Lung microvascular endothelial cell (primary cell): ENCODE measurements at places on chromosomes 2 and 18.
A peak's percentile ranks its signal among the peaks of the same experiment; 100 is the strongest.

DNA sequence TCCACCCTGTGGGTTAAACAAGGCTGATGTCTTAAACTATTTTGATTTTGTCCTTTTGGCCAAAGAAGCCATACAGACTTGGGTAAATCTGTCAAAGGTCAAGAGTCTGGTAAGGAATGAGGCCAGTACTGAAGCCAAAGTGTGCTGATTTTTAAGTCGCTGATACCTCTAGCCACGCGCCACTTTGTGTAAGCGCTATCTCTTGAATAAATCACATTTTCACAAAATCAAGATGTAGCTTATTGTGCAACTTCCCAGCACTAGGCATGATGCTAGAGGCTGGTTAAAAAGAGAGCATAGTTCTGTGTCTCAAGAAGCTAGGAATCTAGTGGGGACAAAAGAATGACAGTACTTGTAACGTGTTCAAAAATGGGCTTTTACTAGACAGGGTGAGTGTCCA lies 510.6 kb upstream of the RAB6C start:
- no peak for DNase-seq

- DNase-seq, result no peak
These were observed 1073.9 kb upstream of the CDH2 start for GRCh38 chr18:29250843-29251242.

DNA sequence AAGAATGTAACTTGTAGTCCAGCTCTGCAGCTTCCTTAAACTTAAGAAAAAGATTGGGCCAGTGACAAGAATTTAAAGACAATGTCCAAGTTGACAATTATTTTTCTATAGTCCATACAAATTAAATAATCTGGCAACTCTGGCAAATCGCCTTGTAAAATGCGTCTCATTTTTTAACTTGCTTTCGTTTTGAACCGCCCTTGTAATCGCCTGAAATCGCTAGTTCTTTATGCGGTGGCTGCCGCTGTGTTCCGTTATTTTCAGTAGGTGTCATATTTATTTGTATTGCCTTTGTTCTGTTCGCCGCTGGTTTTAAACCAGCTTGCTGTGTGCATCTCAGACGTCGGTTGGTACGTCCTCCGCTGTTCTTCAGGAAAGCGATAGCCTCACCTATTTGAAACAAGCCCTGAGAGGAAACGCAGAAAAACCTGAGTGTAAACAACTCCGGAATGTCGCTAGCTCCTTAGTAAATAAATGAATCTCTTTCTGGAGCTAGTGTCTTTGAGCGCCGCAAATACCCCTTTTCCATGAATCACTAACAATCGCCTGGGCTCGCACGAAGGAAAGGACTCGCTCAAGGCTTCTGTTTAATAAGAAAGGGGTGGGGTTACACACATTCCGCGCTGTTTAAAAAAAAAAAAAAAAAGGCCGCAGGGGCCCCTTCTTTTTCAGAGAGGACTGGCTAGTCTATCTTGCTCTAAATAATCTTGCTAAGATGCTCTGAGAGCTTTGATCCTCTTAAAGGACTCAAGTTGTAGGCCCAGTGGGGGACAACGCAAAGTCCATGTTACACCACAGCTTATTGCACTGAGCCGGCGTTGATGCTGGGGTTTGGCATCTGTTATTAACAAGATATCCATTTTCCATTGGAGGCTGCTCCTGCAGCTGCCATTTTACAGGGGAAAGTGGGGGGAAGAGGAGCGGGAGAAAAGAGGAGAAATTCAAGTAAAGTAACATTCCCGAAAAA lies 3.0 kb downstream of the HOXD8 start:
- peak; percentile 79 for DNase-seq

DNA sequence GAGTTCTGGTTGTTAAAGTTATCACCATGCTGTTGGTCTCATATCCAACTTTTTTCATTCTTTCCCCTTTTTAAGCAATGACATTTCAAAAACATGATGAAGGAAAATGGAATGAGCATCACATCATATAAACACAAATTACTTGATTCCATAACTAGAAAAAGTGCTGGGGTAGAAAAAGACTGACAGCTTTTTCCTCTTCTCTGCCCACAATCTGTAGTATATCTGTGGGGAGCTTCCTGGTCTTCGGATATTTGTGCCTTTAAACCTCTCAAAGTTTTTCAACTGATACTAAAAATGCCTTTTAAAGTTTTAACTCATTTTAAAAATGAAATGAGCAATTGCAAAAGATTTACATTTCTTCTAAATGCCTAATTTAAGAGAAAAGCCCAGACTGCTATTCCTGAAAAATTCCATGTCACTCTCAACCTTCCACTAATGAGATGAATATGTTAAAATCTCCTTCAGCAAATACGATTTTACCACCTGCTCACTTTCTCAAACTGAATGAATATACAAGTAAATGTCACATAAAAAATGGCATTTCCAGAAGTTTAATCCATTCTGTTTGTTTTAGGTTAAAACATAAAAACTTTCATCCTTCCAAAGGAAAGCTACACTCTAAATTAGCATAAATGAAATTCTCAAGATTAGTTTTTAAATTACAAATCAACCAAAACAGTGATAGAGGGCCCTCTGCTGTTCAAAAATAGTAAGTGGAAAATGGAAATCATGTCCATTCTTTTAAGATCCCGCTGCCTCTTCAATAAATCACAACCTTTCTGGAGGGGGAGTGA lies 2.1 kb downstream of the DNAH7 start:
- peak; percentile 40 for DNase-seq

DNA sequence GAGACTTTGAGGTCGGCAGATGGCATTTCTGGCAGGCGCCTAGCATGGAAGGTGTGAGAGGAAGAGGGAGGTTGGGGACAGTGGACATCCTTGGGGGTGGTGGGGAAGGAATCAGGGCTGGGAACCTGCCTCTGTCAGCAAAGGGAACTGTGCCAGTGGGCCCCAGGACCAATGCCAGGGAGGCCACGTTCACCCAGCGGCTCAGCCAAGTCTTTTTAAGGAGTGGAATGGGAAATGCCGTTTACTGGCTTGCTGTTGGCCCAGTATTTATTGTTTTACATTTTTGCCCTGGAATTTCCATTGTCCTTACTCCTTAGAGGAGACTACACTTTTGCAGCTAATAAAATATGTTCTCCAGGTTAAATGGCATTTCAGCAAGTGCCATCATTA lies 135.2 kb downstream of the MCFD2 start:
- peak; percentile 62 for DNase-seq

DNA sequence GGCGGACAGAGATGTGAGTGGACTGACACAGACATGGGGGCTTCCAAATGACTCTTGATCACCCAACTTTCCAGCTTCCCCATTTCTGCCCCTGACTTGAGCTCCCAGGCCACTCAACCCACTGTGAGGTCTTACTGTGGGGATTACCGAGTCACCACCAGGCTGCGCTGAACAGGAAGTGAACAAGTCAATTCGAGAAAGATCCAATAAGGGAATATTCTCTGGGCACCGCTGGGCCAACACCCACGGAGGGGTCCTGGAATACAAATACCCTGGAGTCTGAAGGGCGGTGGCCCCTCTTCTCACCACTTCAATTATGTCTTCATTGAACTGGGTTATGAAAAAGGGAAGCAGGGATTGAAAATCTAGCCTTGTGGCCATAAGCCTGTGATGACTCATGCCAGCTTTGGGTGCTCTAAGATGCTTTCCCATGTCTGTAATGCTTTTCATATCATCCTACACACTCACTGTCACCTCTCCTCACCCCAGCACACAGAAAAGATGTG lies 37.7 kb downstream of the BCL11A start:
- DNase-seq, result no peak

DNA sequence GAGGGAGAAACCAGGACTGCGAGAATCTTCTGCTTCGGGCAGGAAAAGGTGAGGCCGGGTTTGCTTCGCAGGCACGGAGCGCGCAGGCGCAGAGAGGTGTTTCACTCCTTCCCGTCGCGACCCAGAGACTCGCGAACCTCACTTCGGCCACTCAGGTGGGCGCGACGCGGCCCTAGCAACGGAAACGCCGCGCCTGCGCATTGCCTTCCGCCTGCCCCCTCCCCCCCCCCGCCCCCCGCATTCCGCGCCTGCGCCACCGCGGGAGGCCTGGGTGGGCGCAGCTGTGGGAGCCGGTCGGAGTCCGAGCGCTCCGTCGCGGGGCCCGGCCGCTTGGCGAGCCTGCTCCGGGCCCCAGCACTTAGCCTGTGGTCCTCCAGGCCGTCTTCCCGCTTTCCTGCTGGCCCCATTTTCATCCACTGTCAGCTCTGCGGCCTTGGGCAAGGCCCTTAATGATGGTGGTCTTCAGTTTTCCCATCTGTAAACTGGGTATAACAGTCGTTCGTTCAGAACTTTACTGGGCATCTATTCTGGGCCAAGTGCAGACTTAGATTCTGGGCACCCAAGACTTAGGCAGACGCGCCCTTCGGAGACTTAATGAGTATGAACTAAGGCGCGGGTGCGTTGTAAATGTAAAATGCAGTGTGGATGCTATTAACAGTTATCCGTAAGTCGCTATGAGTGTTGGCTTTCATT lies 62.1 kb upstream of the ACKR3 start:
- peak; percentile 40 for DNase-seq

- DNase-seq, result no peak
These were observed 460.5 kb downstream of the TGIF1 start for GRCh38 chr18:3910512-3910911.

DNA sequence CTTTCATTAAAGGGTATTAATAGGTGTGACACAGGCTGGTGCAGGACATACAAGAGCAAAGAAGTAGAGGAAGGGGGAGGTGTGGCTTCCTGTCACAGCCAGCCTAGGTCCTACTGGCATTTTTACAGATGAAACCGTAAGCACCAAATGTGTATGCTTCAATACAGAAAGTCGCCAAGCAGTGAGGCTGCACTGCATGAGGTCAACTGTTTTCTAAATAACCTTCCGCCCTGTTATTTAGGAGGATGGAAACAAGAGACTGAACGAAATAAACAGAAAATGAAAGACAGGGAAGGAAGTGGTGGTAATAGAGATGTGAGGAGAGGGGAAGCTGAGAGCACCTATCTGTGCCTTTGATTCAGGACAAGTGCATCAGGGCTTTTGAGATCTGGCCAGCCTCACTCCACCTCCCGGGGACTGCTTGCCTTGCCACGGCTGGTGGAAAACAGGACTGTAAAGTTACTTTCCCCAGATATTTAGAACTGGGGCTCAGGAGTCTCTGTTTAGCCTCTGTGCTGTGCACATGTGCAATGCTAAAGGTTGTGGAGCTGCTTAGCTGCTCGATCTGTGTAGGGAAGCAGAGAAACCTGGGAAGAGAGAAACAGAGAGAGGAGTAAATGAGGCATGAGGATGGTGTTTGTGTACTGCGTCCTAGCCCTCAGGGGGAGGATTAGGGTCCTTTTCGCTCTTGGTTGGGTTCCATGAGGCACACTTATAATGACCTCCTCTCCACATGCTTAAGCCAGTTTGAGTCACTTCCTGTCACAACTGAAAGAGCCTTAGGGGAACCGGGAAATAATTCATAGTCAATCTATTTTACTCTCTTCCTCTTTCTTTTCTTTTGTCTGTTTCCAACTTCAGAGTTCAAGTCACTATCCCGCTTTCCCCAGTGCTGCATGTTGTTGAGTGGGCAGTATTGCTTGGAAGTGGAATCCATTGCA lies 62.3 kb upstream of the BOD1L2 start:
- DNase-seq, result no peak

GRCh38 chr2:208807756-208808155 lies 401.2 kb downstream of the PTH2R start:
- DNase-seq, result no peak

- DNase-seq, result no peak
These were observed 498.2 kb upstream of the TCF4 start for GRCh38 chr18:56086176-56086575.

DNA sequence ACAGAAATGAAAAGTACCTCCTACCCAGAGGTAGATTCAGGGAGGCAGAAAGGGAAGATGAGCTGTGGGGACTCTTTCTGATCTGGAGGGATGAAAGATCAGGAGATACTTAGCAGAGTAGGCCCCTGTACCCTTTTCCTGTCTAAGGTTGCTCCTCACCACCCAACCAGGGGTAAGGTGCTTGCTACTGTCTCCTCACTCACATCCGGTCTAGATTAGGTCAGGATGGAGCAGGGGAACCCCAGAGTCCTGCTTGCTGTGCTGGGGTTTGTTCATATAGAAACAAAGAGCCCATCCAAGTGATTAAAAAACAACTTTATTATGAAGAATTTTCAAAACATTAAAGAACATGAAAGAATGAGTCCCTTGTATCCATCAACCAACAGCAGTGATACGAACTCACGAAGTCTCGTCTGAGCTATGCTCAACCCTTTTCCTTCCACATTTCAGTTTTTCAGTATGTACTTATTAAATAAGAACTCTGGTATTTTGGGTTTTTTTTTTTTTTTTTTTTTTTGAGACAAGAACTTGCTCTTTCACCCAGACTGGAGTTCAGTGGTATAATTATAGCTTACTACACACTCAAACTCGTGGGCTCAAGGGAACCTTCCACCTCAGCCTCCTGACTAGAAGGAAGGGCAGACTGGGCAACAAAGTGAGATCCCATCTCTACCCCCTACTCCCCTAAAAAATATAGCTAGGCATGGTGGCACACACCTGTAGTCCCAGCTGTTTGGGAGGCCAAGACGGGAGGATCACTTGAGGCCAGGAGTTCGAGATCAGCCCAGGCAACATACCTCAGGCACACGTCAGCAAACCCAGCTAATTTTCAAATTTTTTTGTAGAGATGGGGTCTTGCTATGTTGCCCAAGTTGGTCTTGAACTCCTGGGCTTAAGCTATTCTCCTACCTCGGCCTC lies 28.5 kb upstream of the MCFD2 start:
- no peak for DNase-seq

DNA sequence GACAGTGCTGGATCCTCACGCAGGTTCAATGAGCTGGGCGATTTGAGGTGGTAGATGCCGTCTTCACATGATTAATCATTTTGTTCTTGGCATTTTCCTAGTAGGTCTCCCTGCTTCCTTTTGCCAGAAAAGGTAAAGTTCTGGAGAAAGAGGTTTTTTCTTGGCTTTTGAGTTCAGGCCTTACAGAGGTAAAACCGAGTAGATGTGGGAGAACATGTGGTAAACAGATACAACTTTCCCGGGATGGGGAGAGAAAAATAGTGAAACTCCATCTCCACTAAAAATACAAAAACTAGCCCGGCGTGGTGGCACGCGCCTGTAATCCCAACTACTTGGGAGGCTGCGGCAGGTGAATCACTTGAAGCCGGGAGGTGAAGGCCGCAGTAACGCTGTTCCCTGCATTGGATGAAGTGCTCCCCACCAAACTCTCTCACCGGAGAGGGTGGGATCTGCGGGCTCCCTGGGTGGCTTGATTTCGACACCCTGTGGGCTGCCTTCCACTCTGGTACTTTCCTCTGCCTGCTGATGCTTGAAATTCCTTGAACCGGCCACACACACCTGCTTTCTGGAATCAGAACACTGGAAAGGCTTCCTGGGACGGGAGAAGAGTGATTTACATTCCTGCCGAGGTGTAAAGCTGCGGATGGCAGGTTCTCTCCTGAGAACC lies 88.8 kb downstream of the ACTR3 start:
- no peak for DNase-seq

GRCh38 chr2:95300450-95300849 lies 3.3 kb downstream of the KCNIP3 start:
- DNase-seq, result no peak

DNA sequence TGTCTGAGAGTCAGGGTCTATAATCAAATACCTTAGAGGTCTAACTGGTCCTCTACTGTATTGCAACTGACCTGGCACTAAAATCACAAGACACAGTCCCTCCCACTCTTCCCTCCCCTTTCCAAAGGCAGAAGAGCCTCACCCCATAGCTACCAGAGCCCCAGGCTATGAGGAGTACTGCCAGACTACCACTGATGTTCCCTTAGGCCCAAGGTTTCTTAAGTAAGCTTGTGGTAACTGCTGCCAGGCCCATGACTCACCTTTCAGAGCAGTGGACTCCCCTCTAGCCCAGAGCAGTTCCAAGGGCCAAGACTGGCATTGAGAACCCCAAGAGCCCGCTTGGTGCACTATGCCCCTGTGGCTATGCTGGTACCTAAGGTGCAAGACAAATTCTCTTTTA lies 1193.4 kb downstream of the DSC3 start:
- DNase-seq, result no peak
